ENCODE measurements at places on chromosomes 7 and 10.

- peak; percentile 51 for DNase-seq
These were observed 22.2 kb upstream of the SRGN start for GRCh38 chr10:69065406-69066361.

DNA sequence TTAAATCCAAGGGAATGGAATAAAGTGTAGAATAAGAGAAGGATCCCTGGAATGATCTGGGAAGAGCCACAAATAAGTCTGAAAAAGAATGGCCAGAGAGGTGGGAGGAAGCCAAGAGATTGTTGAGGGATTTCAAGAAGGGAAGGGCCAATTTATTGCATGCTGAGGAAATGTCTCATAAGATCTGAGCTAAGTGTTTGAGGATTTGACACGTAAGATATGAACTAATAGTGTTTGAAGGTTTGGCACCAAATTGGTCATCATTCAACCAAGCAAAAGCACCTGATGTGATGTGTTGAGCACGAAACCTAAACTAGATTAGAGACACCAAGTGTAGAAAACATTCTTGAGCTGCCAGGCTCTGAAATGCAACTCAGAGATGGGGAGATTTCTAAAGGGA lies 97.9 kb downstream of the TSPAN12 start:
- DNase-seq = no peak

DNA sequence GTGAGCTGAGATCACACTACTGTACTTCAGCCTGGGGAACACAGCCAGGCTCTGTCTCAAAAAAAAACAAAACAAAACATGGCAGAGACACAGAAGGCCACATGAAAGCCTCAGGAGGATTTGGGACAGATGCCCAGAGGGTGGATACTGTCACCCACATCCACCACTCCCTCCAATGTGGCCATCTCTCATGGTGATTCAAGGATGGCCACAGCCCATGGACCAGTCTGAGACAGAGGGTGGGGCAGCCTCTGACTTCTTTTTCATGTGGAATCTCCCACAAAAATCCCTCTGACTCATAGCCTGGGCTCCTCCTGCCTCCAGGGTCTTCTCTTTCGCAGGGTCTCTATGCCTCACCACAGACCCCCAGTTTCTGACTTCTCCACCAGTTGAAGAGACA lies 59.0 kb upstream of the GTF2I start:
- DNase-seq = peak; percentile 26

DNA sequence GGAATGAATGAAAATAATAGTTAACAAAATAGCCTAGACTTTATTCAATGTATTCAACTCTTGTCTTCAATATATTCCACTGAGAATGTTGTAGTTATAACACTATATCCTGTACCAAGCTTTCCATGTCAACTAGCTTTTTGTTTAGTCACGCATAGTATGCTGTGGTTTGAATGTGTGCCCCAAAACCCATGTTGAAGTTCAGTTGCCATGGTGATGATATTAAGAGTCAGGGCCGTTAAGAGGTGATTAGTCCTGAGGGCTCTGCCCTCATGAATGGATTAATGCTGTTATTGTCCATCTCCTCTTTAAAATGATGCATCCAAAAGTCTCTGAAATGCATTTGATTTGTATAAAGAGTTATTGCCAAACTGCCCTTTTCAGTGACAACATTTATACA lies 887.6 kb downstream of the NRG3 start:
- DNase-seq = no peak

GRCh38 chr10:119654540-119654939 lies 3.4 kb downstream of the BAG3 start:
- no peak for DNase-seq

DNA sequence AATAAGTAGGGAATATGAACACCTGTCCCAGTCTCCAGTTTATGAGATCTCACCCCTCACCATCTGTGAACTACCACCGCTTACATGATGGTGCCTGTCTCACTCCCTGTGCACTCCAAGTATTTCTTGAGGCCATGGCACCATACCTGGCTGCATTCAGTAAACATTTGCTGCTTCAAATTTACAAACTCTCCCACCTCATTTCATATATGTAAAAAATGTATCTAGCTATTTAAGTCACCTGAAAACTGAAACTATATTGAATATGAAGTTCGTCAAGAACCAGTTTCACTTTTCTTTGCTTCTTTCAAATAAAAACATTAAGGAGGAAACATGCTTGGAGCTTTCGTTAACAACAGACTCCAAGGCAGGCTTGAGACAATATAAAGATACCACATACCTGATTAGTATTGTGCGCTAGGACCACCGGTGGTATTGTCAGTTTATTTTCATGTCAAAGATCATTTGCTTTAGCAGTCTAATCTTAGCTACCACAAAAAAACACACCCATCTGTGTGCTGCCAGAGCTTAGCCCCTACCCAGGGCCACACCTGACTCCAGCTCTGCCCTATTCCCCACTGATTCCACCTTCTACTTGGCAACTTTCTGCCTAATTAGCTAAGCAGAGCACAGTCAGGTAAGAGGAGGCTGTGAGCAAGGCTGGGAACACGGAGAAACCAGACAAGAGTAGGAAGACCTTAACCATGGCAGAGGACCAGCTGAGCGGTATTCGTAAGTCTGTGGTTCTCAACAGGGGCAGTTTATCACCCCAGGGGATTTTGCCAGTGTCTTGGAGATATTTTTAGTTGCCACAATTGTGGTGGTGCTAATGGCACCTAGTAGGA lies 92.0 kb downstream of the ZFAND4 start:
- DNase-seq = no peak

DNA sequence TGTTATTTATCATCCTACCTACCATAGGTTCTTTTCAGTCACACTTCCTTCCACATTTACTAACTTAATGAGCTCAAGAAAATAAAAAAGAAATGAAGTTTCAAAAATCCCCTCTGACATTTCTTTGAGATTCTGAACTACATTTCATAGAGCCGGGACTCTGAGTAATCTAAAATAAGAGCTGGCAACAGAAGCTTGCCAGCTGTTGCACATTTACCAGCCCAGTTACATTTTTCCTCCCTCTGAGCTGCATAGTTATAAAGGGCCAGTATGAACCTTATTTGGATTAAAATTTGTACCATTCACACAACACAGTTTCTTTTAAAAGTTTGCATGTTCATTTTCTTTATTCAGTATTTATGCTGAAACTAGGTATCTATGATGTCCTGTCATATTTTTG lies 119.5 kb upstream of the CAV2 start:
- DNase-seq = peak; percentile 20

DNA sequence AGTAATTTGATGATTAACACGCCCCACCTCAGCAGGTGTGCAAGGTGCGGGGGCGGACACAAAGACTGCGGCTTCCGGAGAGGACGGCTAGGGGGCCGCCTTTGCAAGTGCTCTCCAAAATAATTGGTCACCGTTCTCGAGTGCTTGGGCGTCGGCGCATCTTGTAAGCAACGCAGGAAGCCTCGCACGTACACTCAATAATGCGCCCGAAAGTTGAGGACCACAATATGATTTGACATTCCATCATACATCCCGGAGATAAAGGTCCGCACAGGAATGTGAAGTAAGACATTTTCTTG lies 114.7 kb downstream of the EBF3 start:
- DNase-seq = no peak

- no peak for DNase-seq
These were observed 1136.4 kb downstream of the TYW1 start for GRCh38 chr7:68133045-68133444.

DNA sequence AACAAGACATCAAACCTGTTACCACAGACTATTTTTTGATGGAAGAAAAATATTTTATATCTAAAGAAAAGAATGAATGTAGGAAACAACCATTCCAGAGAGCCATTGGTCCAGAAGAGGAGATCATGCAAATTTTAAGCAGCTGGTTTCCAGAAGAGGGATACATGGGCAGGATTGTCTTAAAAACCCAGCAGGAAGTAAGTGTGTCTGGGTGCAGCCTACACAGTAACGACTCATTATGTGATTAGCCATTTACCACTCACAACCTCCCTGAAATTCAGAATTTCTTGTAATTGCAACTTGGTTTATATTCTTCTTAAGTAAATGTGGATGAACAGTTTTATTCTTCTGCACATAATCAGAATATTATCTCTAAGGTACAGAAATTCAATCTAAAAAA lies 46.2 kb downstream of the NOC3L start:
- DNase-seq = no peak

DNA sequence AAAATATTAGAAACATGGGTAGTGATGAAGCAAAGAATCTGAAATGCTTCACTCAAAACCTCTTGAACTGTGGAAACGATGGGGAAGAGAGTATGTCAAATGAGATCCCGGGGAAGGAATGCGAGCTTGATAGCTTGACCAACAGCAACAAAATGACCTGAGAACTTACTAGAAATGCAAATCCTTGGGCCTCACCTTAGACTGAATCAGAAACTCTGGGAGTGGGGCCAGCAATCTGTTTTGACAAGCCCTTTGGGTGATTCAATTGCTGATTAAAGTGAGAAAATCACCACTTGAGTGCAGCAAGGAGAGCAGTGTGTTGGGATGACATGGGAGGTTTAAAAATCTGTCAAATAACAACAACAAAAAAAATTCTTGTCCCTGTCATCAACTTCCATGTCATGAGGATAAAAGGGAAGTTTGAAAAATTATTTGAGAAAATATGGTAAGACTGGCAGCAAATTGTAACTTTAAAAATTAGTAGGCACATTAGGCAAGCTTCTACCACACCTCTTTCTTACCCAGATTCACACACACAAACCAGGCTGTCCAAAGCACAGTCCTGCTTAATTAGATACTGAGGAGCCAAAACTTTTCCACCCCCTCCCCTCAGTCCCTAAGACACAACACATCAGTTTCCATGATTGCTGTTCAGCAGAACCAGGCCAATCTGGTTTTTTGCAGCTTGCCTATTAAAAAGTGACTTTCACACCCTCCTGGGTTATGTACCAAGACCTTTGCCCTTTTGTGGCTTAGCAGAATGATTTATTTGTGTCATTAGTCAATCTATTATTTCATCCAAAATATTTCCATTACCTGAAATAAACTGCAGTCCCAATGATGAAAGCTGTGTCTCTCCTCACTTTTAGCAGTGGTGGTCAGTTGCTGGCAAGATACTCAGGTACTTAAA lies 15.6 kb downstream of the CALCR start:
- DNase-seq = no peak

DNA sequence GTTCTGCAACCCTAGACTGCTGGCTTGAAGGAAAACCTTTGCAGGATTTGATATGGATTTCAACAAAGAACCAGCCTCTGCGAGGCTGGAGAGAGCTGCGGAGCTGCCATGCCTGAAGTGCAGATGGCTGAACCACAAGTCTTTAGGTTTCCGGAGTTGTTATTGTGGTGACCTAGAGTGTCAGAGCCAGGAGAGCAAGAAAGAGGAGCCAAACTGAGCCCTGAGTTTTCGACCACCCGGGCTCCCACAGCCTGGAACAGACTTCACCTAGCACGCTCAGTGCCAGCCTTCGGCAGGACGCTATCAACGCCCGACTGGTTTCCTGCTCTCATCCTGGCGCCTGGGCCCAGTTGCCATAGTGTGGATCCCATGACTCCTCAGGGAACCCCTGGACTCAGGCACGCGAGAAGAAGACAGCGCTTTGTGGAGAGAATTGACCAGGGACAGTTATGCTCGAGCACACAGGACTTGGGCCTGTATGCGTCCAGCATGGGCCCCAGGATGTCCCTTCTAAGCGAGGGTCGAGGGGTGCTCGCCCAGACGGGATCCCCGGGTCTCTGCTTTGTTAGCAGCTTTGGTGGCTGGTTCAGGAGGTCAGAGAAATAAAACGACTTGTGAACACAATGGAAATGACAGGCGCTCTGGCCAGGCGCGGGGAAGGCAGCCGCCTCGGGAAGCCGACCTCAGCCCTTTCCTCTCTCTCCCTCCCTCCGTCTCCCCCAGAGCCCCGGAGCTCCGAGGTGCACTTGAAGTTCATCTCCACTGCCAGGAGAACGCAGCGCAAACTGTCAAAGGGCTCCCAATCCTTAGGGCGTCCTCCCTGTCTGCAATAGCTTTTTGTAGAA lies 1.8 kb upstream of the GAD2 start:
- DNase-seq = no peak

- DNase-seq = peak; percentile 58
These were observed 8.2 kb upstream of the STARD3NL start for GRCh38 chr7:38169847-38170246.

GRCh38 chr7:88358526-88358838 lies 51.8 kb upstream of the STEAP4 start:
- no peak for DNase-seq

DNA sequence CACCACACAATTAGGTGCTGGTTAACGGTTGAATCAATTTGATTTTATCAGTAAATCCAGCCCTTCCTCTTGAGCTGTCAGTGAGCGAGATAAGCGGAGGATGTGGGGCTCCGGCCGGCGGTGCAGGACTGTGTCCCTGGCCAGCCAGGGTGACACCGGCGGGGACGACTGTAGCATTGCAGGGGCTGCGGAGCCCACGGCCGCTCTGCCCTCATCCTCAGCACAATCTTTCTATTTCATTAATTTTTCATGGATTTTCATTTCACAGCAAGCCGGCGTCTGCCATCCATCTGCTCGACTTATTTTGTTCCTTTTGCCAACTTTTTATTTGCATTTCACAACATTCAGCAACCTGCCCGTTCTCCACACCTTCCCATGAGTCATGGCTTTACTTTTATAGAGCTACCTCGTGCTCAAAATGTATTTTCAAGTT lies 4.7 kb downstream of the ADARB2 start:
- no peak for DNase-seq

DNA sequence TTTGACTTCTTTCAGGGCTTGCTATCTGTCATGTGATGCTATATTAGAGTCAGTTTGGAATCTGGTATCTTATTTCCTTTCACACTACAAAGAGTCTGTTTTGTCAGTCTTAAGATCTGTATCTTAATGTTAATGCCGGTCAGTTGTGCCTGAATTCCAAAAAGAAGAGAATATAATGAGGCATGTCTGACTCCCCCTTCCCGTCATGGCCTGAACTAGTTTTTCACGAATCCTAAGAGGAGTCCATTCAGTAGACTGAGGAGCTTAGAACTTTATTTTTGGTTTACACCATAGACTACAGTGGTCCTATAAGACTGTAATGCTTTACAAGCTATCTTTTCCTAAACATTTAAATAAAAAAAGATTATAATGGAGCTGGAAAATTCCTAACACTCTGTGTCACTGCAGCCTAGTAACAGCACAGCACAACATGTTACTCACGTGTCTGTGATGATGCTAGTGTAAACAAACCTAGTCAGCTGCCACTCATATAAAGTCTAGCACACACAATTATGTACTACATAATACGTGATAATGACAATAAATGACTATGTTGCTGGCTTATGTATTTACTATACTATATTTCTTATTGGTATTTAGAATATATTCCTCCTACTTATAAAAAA lies 50.6 kb downstream of the VPS41 start:
- peak; percentile 32 for DNase-seq

GRCh38 chr7:101823096-101823495 lies 5.7 kb downstream of the CUX1 start:
- no peak for DNase-seq
